Mesendoderm (in vitro differentiated cells): ENCODE measurements at places on chromosomes 6 and 20.
A peak's percentile ranks its signal among the peaks of the same experiment; 100 is the strongest.

DNA sequence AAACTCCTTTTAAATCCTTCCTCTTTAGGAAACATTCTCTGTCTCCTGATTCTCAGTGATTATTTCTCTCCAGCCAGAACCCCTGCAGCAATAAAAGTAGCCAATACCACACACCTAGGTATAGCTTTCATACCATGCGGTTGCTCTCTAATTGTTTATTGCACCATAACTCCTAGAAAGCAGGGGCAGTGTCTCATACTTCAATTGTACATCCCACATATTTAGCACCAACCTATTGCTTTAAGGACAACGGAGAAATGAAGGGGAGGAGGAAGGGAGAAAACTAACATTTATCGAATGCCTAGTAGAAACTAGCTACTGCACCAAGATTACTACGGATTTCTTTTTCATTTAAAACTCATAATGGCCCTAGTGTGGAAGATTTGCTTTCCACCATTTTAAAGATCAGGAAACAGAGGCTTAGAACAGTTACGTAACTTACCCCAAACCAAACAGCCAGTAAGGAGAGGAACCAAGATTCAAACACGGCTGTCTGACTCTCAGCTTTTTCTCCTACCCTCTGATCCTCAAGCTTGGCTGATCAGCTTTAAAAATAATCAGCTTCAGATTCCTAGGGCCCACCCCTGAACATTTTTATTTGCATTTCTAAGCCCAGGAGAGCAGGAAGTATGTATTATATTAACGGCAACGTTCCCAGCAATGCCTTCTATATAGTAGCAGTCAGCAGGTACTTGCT is 43.4 kb upstream of the ATXN1 start:
- H3K27me3 ChIP-seq: no peaks in the 10 kb centered on the region
- H3K4me3 ChIP-seq: no peak overlapping the region
- no peak overlapping the region for H3K27ac ChIP-seq
- H3K4me1 ChIP-seq: peaks cover 6% of the 10 kb centered on the region
- DNase-seq: no peak
- H3K36me3 ChIP-seq: no peaks in the 10 kb centered on the region

DNA sequence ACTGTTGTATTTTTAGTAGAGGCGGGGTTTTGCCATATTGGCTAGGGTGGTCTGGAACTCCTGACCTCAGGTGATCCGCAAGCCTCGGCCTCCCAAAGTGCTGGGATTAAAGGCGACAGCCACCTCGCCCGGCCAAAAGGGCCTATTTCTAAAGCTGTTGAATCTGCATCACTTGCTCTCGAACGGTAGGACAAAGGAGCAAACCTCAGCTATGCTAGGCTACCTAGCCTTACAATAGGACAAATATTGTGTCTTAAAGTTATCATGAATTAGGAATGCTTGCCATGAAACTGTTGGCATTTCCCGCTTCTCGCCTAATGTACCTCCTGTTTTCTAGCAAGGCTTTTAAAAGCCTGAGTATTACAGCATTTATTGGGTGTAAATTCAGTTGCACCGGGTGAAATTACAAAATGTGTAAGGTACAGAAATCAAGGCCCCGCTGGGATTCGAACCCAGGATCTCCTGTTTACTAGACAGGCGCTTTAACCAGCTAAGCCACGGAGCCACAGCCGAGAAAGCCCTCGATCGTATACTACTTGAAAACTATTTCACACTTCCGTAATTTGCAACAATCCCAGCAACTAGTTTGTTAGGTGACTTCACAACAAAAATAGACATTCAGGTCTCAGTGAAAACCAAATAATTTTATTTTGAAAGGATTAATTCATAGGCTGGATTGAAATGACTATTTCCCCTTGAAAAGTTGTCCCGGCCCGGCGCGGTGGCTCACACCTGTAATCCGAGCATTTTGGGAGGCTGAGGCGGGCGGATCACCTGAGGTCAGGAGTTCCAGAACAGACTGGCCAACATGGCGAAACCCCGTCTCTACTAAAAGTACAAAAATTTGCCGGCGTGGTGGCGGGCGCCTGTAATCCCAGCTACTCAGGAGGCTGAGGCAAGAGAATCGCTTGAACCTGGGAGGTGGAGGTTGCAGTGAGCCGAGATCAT is 211.6 kb upstream of the ZNF184 start:
- no peaks in the 10 kb centered on the region for H3K36me3 ChIP-seq
- H3K4me1 ChIP-seq: no peaks in the 10 kb centered on the region
- H3K27me3 ChIP-seq: no peaks in the 10 kb centered on the region
- H3K27ac ChIP-seq: no peak overlapping the region
- DNase-seq: peak; percentile 98
- H3K4me3 ChIP-seq: no peak overlapping the region

DNA sequence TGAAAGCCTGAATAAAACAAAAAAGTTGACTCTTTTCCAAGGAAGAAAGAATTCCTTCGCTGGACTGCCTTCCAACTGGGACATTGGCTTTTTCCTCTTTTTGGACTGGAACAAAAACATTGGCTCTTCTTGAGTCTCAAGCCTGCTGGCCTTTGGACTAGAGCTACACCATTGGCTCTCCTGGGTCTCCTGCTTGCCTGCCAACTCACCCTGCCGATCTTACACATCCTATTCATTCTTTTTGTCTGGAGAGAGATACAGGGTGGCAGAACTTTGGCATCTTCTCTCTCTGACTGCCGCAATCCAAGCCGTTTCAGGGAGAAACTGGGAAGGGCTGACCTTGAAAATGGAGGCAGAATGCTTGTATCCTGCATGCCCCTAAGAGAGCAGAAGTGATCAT is 20.2 kb downstream of the DDO start:
- no peak for DNase-seq
- H3K4me3 ChIP-seq: no peak overlapping the region
- no peaks in the 10 kb centered on the region for H3K27me3 ChIP-seq
- H3K27ac ChIP-seq: no peak overlapping the region
- no peaks in the 10 kb centered on the region for H3K36me3 ChIP-seq

- no peaks in the 10 kb centered on the region for H3K27me3 ChIP-seq
- no peak overlapping the region for H3K4me3 ChIP-seq
- peaks cover 4% of the 10 kb centered on the region for H3K4me1 ChIP-seq
- H3K36me3 ChIP-seq: no peaks in the 10 kb centered on the region
- no peak overlapping the region for H3K27ac ChIP-seq
Measured at GRCh38 chr6:51932956-51933355, 154.5 kb downstream of the PKHD1 start.

- peaks cover 7% of the 10 kb centered on the region for H3K4me1 ChIP-seq
- no peak overlapping the region for H3K4me3 ChIP-seq
- H3K36me3 ChIP-seq: no peaks in the 10 kb centered on the region
- DNase-seq: no peak
- no peaks in the 10 kb centered on the region for H3K27me3 ChIP-seq
- H3K27ac ChIP-seq: no peak overlapping the region
Measured at GRCh38 chr6:1103021-1103420, 208.9 kb upstream of the FOXQ1 start.

DNA sequence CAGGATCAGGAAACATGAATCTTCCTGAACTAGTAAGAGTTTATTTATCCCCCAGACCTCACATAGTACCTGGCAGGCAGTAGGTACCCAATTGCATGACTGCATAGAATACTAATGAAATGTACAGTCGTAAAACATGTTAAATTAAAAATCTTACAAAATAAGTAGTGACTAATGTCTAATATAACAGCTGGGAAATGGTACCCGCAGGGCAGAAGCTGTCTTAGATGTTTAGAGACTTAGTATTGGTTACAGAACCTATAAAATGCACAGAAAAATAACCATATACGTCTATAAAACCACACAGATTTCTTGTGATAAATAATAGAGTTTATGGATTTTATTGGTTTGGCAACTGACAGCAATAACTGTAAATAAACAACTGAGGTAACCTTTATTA is 139.1 kb upstream of the GMDS start:
- no peaks in the 10 kb centered on the region for H3K36me3 ChIP-seq
- no peaks in the 10 kb centered on the region for H3K4me1 ChIP-seq
- no peak overlapping the region for H3K27ac ChIP-seq

DNA sequence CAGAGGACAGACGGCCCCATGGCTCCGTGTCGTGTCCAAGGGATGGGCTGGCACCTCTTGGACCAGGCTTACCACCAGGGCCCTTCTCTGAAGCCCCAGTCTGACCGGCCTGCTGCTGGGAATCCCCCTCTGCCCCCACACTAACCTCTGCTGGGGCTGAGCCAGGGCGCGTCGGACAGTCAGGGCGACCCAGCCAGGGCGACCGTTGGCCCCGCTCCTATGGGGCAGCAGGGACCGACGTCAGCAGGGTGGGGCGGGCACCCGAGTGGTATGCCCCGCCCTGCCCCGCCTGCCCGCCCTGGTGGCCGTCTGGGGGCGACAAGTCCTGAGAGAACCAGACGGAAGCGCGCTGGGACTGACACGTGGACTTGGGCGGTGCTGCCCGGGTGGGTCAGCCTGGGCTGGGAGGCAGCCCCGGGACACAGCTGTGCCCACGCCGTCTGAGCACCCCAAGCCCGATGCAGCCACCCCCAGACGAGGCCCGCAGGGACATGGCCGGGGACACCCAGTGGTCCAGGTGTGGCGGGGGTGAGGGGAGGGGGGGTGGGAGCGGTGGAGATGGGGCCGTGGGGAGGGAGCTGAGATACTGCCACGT is at the start of gene SLC17A9:
TSS of gene SLC17A9 (plus strand) at position 337 of the 595 bp plus-strand sequence. CDS start at position 459, 122 bp downstream.
- peaks cover 8% of the 10 kb centered on the region for H3K36me3 ChIP-seq
- H3K27ac ChIP-seq: no peak within 1 kb of the TSS
- peak; percentile 87 for DNase-seq

DNA sequence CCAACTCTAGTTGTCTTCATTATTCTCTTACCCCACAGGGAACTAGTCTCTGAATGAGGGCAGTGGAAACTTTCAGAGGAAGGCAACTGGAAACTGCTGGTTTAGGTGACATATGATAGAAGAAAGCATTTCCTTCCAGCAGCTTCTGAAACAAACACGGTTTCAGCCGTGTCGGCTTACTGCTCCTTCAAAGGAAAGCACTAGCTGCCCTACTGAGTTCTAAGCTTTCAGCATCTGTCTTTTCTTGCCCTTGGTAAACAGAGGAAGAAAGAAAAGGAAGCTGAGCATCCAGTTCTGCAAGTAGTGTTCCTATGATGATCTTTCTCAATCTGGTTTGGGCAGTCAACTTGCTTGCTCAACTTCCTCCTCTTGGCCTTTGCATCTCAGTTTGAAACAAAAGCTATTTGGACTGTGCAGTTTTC is 117.5 kb upstream of the CEP85L start:
- DNase-seq: no peak
- no peaks in the 10 kb centered on the region for H3K36me3 ChIP-seq
- H3K27ac ChIP-seq: no peak overlapping the region
- no peaks in the 10 kb centered on the region for H3K27me3 ChIP-seq
- H3K4me3 ChIP-seq: no peak overlapping the region

DNA sequence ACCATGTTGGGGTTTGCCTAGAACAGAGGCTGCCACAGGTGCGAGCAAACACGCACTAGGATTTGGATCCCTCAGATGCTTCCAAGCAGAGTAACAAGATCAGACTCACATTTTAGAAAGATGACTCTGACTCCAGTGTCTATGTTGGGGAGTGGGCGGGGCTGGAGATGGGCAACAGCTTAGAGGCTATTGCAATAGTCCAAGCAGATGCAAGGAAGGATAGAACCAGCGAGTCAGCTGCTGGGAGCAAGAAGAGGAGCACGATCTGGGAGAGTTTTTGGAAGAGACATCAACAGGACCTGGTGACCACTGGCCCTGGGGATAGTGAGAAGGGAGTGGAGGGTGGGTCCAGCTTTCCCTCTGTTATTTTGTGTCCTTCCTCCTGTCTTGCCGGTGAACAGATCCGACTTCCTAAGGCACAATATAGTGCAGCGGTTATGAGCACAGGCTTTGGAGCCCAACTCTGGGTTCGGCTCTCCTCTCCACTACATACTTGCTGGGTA is 52.7 kb downstream of the FGD2 start:
- peaks cover 10% of the 10 kb centered on the region for H3K4me1 ChIP-seq
- H3K27me3 ChIP-seq: no peaks in the 10 kb centered on the region
- DNase-seq: no peak
- H3K4me3 ChIP-seq: no peak overlapping the region

- H3K27ac ChIP-seq: no peak overlapping the region
- H3K27me3 ChIP-seq: no peaks in the 10 kb centered on the region
- H3K4me3 ChIP-seq: no peak overlapping the region
- H3K4me1 ChIP-seq: no peaks in the 10 kb centered on the region
- DNase-seq: no peak
- no peaks in the 10 kb centered on the region for H3K36me3 ChIP-seq
Measured at GRCh38 chr6:84815896-84816735, 51.7 kb upstream of the TBX18 start.

DNA sequence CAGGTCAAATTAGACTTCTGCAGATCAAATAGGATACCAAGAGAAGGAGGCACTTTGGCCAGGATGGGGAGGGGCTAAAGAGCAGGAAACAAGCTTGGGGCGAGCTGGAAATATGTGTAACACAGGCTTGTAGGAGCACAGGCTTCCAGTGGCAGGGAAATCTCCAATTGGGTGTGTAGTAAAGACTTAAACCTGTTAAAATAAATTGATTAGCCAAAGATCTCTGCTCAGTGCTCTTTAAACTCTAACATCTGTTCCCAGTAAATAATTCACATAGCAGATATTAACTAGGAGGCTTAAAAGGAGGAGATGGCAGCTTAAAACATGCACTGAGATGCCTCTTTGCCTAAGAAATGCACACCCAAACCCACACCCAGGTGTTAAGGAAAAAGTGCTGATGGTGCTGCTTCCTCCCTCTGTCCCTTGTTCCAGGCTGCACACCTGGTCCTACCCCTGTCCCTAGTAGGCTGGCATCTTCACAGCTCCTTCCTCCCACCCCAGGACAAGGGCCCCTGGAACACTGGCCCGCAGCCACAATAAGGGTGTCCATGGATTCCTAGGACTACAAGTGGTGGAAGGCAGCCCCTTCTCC is 93.5 kb upstream of the MLN start:
- peaks cover 12% of the 10 kb centered on the region for H3K4me1 ChIP-seq
- DNase-seq: no peak
- no peaks in the 10 kb centered on the region for H3K36me3 ChIP-seq
- no peak overlapping the region for H3K4me3 ChIP-seq

- no peak overlapping the region for H3K4me3 ChIP-seq
- H3K27ac ChIP-seq: no peak overlapping the region
- peaks cover 6% of the 10 kb centered on the region for H3K4me1 ChIP-seq
- no peaks in the 10 kb centered on the region for H3K27me3 ChIP-seq
Measured at GRCh38 chr6:43990275-43990626, 137.0 kb downstream of the MRPL14 start.
